ENCODE measurements at places on chromosomes 3 and 15.

GRCh38 chr3:38039899-38040261 lies 872 bp downstream of the DLEC1 start:
- no peak for DNase-seq

GRCh38 chr15:62545467-62546227 lies 380.6 kb upstream of the C2CD4B start:
- no peak for DNase-seq

GRCh38 chr3:77868725-77869124 lies 828.8 kb downstream of the ROBO2 start:
- no peak for DNase-seq

- no peak for DNase-seq
Measured at GRCh38 chr3:186180151-186180550, 71.3 kb upstream of the ETV5 start.

- DNase-seq, result no peak
Measured at GRCh38 chr3:3772920-3773319, 26.3 kb upstream of the LRRN1 start.

GRCh38 chr3:134446800-134447199 lies 39.0 kb downstream of the ANAPC13 start:
- DNase-seq, result no peak

GRCh38 chr15:51103330-51103729 lies 8.6 kb upstream of the TNFAIP8L3 start:
- DNase-seq, result peak; percentile 30

DNA sequence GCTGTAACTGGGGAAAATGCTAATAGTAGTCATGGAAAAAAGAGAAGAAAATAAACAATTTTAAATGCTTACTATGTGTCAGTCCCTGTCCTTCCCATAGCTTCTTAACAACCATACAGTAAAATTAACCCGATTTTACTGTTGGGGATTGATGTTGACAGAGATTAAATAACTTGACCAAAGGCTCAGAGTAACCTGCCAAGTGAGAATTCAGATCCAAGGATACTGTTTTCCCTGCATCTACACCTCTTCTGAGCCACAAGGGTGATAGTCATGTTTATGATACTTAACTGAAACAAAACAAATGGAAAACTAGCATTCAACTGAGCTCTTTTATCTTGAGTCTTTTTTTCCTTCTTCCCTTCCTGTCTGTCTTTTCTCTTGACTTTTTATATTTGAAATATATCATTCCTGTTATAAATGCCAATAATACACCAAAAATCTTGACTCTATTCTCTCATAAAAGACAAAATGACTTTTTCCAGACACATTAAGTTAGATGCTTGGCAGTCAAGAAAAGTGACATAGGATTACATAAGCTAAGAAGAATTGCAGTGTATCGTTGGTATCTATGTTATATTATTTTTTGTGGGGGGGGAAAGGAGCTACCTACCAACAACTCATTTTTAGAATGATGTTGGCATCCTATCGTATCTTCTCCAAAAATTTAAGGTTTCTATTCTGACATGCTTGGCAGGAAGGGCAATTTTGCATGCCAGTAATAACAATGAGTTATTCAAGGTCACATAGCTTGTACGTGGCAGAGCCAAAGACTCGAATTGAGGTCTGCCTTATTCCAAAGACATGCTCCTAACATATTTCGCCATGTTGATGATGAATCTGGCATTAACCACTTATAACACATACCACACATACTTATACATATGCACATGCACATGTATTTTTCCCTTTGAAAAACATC lies 306.6 kb upstream of the KCNH8 start:
- no peak for DNase-seq

All from AG04450 (cell line).